ENCODE measurements at places on chromosomes 4 and X. TPM values are rescaled to one million over a fixed set of nuclear protein-coding genes. Genes with fewer than 3 reads are reported as not detected.

Gene MBNL3
- total RNA-seq, result 14.3 TPM

Gene LANCL3
- 2.5 TPM for total RNA-seq

Gene ADH6
- not detected for total RNA-seq

Gene PTPN13
- total RNA-seq, result 248 TPM

Gene FRMPD3
- total RNA-seq, result 1.2 TPM

Gene NKX6-1
- total RNA-seq, result 0.27 TPM

Gene RNF212
- total RNA-seq, result 1.6 TPM

Gene ERAS
- not detected for total RNA-seq

Gene CT83
- not detected for total RNA-seq

Gene SHROOM4
- 10.0 TPM for total RNA-seq

Gene CTAG2
- not detected for total RNA-seq

Gene MAGEA10
- total RNA-seq, result not detected

Gene SASH3
- 1.4 TPM for total RNA-seq

Gene MAGEA4
- total RNA-seq, result not detected

Gene TBC1D9
- total RNA-seq, result 64.2 TPM

Gene FGFR3
- total RNA-seq, result 30.0 TPM

Gene SAGE1
- not detected for total RNA-seq

Gene HMGN5
- total RNA-seq, result 8.7 TPM

Gene CCNQ
- 15.9 TPM for total RNA-seq

Gene IRAK1
- total RNA-seq, result 22.9 TPM

Measured in camera-type eye (tissue), 1 donor.